ENCODE measurements at places on chromosomes 11 and 22. TPM values are rescaled to one million over a fixed set of nuclear protein-coding genes. Genes with fewer than 3 reads are reported as not detected.

Gene MRGPRF
- not detected for total RNA-seq

DNA sequence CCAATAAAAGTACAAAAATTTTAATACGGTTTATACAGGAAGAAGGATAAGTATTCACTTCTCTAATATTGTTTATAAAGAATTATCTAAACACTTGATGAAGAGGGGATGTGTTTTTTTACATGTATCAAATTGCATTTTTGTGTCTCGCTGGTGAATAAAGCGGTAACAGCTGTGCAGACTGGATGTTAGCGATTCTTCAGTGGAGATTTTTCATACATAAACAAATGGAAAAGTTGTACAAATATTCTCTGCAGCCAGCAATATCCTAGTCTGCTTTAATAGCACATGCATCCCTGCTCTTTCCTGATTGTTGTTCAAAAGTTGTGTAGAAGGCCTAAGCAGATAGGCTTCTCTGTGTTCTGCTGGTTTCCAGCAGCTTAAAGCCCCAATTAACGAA, 369.3 kb downstream of the SOX6 start:
- DNase-seq, result no peak

DNA sequence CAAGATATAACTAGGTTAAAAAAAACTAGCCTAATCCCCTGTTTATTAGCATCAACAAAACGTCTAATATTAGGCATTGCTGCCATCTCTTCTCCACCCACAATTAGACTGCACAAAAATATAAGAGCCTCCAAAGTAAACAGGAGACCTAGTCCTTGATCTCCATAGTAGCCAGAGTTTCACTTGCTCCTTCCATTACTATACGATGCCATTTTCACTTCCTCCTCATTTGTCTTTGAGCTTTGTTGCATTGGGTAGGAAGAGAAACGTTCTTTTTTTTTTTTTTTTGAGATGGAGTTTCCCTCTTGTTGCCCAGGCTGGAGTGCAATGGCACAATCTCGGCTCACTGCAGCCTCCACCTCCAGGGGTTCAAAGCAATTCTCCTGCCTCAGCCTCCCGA, 42.3 kb upstream of the RDX start:
- DNase-seq, result no peak

- DNase-seq, result no peak
These were observed 5.5 kb upstream of the MYO18B start for GRCh38 chr22:25736378-25737011.

GRCh38 chr22:33874206-33874605, 46.1 kb downstream of the LARGE1 start:
- no peak for DNase-seq

DNA sequence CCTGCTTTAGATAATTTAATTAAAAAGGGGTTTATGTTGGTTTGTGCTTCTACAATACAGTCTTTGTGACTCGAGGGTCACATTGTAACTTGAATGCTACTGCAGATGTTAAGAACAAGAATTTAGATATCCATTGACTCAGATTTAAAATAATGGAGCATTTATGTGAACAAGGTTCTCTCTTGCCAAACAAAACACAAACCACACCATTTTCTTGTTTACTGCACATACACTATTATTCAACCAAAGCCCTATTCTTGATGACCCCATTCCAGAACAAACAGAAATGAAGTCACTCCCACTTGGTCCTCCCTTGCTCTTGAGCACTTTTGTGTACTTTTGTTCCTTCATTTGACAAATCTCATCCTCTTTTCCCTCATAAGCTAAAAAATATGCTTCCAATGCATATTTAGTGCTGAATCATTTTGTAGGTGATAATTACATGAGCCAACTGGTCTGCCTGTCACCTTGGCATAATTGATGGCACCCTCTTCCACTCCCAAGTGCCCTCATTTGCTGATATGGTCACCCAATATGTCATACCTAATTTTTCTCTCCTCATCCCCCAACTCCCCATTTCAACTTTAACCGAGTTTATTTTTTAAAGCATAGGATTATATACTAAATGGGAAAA, 2.8 kb downstream of the C11orf71 start:
- DNase-seq, result no peak

DNA sequence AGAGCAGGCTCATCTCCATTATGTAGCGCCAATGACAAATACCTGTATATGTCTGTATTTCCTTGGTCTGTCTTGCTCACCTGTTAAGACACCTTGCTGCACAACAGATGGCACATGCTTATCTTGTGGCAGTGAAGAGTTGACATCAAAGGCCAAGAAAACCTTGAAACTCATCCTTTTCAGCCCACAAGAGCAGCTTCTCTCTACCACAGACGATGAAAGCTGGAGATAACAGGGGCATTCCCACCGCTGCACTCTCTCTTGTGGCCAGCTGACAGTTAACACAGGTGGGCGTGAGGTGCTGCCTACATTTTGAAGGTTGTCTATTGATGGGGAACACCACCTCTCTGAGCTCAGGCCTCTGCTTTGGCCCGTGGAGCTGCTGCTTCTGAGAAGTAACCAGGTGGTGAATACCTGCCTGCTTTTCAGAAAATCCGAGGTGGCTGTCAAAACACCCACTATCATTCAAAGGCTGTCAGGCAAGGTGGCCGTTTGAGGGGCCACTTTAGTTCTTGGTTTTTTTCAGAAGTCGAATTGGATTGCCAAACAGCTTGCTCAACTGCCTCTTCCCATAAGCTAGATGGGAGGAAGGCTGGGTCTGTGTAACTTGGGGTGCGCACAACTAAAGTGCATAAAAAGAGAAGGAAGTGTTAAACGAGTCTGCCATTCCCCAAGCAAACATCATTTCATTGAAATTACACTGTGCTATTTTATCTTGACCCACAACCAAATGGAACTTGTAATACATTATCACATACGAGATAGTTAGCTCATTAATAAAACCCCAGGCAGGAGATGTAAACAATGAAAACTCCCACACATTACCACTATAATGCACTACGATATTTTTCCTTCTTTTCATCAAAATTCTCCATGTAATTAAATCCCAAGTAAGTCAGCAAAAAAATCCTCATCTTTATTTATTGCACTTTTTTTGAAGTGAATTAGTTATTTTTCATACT, 87.1 kb upstream of the RAG2 start:
- no peak for DNase-seq

Gene KRTAP5-2
- total RNA-seq, result not detected

Gene ARHGAP42
- total RNA-seq, result 0.46 TPM

DNA sequence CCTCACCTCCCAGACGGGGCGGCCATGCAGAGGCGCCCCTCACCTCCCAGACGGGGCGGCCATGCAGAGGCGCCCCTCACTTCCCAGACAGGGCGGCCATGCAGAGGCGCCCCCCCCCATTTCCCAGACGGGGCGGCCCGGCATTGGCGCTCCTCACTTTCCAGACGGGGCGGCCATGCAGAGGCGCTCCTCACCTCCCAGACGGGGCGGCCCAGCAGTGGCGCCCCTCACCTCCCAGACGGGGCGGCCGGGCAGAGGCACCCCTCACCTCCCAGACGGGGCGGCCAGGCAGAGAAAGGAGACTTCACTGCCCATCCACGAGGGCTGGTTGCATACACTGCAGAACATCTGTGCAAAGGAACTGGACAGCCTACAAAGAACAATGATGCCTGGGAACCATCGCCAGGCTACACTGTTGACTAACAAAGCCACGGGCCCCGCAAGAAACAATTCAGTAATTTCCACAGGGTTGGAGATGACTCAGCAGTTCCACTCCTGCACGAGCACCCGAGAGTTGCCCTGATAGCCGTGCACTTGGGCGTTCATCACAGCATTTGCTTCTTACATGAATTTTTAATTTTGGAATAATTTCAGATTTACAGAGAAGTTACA, 58.7 kb downstream of the CTTN start:
- DNase-seq, result no peak

GRCh38 chr11:65560555-65561418, 2.6 kb upstream of the LTBP3 start:
- DNase-seq, result no peak

DNA sequence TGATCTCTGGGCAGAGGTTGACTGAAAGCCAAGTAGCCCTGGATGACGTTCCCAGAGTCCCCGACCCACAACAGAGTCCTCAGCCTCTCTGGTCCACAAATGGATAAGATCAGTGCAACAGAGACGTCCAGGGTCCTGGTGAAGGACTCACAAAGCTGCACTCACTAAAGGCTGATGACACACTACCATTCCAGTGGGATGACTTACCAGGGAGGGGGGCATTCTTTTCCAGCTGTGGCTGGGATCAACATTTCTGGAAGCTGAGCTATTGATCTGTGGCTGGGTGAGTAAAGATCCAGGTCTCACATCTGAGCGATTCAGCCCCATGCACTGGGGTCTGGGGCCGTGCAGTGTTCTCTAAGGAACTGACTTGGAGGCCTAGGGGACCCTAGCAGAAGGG, 296.2 kb downstream of the NTM start:
- DNase-seq, result no peak

Gene LARGE2
- not detected for total RNA-seq

DNA sequence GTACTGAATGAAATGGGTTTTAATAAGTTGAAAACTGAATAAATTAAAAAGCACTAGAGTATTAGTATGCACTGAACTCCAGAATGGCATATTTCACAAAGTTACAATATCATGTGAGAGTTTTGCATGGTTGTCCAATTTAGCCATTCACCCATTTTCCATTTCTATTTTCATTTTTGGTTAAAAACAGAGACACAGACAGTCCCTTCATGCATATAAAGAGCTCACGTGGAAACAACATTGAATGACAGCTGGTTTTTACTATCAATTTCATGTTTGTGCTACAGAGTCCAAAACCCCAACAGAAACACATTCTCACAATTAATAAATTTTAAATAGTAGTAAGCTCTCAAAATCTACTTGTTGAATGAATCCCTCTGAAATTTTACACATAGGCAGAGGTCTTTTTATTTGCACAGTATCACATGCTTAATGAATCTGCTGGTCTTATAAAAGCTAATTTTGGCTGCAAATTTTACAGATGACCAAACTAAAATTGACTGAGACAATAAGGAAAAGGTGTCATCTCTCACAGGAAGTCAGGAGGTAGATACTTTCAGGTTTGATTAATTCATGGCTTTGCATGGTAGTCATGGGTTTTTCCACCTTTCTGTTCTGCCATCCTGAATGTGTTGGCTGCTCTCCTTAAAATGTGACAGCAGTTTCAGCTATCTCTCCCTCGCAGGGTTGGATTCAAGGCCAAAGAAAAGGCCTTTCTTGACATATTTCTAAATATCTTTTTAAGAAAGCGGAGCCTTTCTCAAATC, 20.6 kb upstream of the DDI1 start:
- no peak for DNase-seq

GRCh38 chr11:126782810-126783209, 217.8 kb downstream of the KIRREL3 start:
- DNase-seq, result no peak

DNA sequence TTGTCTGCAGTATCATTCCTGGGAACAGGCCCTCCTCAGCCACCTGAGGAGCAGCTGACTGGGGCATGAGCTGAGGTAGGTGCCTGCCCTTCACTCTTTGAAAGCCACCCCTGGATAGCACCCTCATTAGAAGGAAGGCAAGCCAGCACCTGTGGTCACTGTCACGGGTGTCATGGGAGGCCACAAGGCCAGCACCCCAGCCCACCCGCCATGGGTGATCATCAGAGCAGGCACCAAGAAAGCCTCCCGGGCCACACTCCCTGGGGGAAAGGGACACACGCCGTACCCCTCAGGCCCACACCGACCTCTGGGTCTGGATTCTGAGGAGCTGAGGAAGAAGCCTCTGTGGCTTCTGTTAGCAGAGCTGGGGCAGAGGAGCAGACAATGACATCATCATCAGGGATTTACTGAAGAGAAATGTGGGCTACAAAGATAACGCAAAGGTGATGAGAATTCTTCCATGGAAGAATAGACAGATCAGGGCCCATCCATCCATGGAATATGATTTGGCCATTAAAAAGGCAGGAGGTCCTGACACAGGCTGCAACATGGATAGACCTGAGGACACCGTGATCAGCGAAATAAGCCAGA, 16.7 kb upstream of the NAP1L4 start:
- DNase-seq, result no peak

GRCh38 chr11:132631989-132632388, 900.3 kb downstream of the OPCML start:
- no peak for DNase-seq

DNA sequence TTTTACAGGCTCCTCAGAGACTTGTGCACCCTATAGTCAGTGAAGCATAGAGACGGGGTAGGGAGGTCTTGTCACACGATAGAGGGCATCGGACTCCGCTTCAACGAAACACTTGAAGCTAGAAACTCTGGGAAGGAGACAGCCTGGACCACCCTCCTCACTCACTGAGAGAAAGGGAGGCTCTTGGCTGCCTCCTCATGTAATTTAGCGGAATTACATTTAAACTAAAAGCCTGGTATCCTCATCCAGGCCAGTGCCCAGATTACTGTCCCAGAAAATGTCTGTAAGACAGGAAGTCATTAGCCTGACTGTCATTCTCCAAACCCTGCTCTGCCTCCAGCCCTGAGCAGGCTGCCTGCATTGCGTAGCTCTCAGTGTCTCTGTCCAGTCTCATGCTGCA, 36.0 kb downstream of the TTLL1 start:
- DNase-seq, result no peak

Gene GRIK4
- total RNA-seq, result 0.07 TPM

- no peak for DNase-seq
These were observed at the start of gene LRRC56 for GRCh38 chr11:536841-537621. Gene LRRC56 (plus strand): TSS chr11:537527. CDS start chr11:540685, 3,158 bp downstream.

DNA sequence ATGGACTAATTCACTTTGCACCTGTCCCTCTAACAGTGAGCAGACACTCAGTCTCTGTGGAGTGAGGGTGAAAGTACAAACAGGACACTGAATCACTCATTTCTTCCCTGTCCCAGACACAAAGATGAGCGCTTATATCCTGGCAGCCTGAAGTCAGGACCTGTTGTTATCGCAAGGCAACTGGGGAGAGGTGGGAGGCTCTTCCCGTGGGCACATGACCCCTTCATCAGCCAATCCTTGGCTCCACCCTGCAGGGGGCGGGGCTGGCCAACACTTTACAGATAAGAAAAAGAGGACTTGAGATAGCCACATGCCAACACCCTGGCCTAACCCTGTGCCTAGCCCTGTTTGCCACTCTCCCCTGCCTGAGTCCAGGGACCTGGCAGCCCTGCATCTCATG, 29.5 kb upstream of the TESMIN start:
- DNase-seq, result peak; percentile 5

DNA sequence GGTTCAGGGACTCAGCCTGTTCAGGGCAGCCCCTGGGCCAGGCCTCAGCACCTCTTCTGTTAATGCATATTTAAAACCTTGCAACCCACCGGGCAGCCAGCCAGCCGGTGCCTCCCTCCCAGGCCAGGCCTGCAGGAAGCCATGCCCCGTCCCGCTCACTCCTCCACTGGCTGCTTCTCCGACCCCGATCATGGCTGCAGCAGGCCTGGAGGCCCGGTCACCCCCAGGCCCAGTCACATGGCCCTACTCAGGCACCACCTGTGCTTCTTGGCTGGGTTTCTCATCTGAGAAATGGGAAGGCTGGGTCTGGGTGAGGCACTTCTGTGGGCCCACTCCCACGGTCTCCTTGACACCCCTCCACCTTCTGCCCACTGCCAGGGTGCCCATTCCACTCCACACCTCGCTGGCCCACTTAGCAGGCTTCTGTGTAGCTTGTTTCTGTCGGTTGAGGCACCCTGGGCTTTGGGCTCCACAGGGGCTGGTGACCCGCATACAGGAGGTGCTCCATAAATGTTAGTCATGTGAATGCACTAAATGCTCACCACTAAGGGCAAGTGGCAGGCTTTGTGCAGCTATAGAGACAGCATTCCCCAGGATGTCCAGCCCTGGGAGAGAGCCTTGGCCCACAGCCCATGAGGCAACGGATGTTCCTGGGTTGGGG, 11.4 kb downstream of the RTN4R start:
- no peak for DNase-seq

Gene TPBGL
- total RNA-seq, result 0.07 TPM

Gene EHBP1L1
- 43.5 TPM for total RNA-seq
